ENCODE measurements at places on chromosomes 12 and 14. TPM values are rescaled to one million over a fixed set of nuclear protein-coding genes. Genes with fewer than 3 reads are reported as not detected.

The NTS gene
- not detected for total RNA-seq

The CEBPE gene
- not detected for total RNA-seq

DNA sequence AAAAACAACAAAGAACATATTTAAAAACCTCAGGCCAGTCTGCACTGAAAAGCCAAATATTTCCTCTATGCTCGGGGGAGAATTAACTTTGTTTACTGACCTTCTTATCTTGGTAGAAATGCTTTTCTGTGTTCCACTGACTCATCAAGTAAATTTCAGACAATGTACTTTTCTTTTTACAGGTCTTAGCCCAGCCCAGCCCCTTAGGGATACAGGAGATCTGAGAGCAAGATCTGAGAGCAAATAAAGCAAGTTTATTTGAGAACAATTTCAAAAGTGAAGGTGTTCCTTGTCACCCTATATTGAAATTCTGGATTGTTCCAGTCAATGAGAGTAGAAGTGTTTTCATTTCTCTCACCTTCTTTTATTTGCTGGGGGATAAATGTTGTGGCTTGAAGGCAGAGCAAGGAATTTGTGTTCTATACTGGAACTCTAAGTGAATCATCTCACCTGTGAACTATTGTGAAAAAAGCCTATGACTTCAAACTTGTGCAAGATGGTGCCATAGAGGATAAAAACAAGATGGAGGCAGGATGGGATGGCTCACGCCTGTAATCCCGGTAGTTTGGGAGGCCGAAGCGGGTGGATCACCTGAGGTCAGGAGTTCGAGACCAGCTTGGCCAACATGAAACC, 7.9 kb upstream of the GPRC5A start:
- no peak overlapping the region for H3K4me3 ChIP-seq
- H3K36me3 ChIP-seq = no peaks in the 10 kb centered on the region
- H3K4me1 ChIP-seq = peaks cover 42% of the 10 kb centered on the region

The TAC3 gene
- not detected for total RNA-seq

DNA sequence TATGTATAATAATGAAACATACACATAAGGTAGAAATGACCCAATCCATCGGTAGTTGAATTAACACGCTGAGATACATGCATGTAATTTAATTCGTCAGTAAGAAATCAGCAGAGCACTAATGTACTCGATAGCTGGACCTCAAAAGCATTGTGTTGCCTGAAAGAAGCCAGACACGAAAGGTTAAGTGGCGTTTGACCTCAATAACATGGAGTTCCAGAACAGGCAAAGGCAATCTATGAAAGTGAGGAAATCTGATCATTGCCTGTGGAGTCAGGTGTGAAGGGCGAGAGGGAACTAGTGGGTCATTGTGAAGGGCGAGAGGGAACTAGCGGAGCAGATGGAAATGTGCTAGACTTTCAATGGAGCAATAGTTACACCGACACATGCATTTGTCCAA, 970.4 kb upstream of the TMEM132C start:
- H3K4me3 ChIP-seq = no peak overlapping the region
- H3K27ac ChIP-seq = no peak overlapping the region

DNA sequence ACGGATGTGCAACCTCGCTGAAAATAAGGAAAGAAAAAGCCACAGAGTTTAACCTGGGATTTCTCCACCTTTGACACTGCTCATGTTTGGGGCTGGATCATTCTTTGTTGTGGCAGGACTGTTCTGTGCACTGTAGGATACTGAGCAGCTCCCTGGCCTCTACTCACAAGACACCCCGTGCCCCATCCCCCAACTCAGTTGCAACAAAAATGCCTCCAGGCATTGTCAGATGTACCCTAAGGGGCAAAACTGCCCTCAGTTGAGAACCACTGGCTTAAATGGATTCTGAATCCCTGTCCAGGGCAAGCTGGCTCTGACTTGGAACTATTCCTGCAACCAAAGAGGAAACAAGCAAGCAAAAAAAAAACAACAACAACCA, 2.1 kb downstream of the GLTP start:
- no peak for DNase-seq
- no peak overlapping the region for H3K27ac ChIP-seq
- peak overlapping the region; percentile 25 for H3K4me3 ChIP-seq
- peaks cover 44% of the 10 kb centered on the region for H3K4me1 ChIP-seq

GRCh38 chr14:95046711-95047681, 110.3 kb downstream of the DICER1 start:
- H3K27me3 ChIP-seq = peaks cover 13% of the 10 kb centered on the region
- peak; percentile 87 for DNase-seq
- peaks cover 2% of the 10 kb centered on the region for H3K4me1 ChIP-seq
- H3K36me3 ChIP-seq = no peaks in the 10 kb centered on the region
- no peak overlapping the region for H3K27ac ChIP-seq
- H3K4me3 ChIP-seq = no peak overlapping the region

The TAS2R13 gene
- total RNA-seq = 0.49 TPM

- no peak for DNase-seq
- H3K36me3 ChIP-seq = no peaks in the 10 kb centered on the region
- H3K4me3 ChIP-seq = no peak overlapping the region
- H3K27ac ChIP-seq = peak overlapping the region; percentile 49
These were observed 4.6 kb downstream of the MTRFR start for GRCh38 chr12:123237646-123238329.

DNA sequence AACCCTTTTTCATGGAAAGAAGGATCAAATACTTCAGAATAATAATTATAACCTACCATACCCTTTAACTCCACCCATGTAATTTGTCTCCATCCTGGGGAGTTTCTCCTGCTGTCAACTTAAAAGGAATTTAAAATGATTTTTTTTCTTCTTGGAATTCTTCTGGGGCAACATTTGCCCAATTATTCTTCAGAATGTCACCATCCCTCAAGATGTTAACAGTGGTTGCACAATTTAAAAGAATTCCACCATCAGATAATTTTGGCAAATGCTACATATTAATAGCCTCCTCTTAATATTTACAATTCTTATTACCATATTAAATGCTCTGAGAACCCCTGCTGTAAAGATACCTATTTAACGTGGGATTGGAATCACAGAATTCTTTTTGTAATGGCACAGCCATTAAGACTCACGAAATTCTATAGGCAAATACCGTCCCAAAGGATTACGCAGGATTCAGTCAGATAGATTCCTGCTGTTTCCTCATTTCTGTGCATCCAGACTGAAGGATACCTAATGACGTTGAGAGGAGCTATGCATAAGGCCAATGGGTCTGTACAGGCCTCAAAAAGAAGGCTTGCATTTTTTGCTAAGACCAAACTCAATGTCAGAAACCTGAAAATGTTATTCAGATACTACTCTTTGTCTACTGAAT, 177.5 kb downstream of the DAD1 start:
- peaks cover 4% of the 10 kb centered on the region for H3K36me3 ChIP-seq
- no peak overlapping the region for H3K4me3 ChIP-seq
- no peak for DNase-seq
- peaks cover 35% of the 10 kb centered on the region for H3K4me1 ChIP-seq

- no peak overlapping the region for H3K27ac ChIP-seq
- H3K36me3 ChIP-seq = peaks cover 6% of the 10 kb centered on the region
- H3K4me1 ChIP-seq = peaks cover 11% of the 10 kb centered on the region
- no peak overlapping the region for H3K4me3 ChIP-seq
These were observed 124.9 kb upstream of the MED13L start for GRCh38 chr12:116402163-116402939.

The FAM181A gene
- not detected for total RNA-seq

The TCL1B gene
- not detected for total RNA-seq

The KRT73 gene
- not detected for total RNA-seq

The MLEC gene
- total RNA-seq = 143 TPM

GRCh38 chr12:49631336-49631907, 8.1 kb downstream of the PRPF40B start:
- no peak overlapping the region for H3K4me3 ChIP-seq
- H3K4me1 ChIP-seq = peaks cover 6% of the 10 kb centered on the region
- H3K27me3 ChIP-seq = no peaks in the 10 kb centered on the region
- H3K36me3 ChIP-seq = peaks cover 2% of the 10 kb centered on the region
- no peak overlapping the region for H3K27ac ChIP-seq

The FAIM2 gene
- 1.3 TPM for total RNA-seq

The SMAGP gene
- total RNA-seq = 8.5 TPM

DNA sequence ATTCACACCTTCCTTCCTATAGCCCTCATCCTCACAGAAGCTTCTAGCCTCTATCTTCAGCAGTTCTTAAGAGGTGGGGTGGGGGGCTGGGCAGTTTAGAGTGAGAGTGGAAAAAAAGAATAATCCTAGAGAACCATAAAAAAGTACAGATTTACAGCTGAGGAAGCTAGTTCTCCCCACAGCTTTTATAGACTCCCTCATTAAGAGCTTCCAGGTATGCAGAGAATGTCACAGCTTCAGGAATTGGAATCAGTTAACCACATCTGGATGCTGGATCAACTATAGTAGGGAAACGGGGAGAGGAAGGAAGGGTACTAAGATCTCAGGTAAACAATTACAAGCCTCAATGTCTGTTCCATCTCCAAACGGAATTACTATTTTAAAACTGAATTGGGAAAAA, 12.3 kb downstream of the GDF11 start:
- H3K27ac ChIP-seq = peak overlapping the region; percentile 42
- H3K4me3 ChIP-seq = no peak overlapping the region
- H3K27me3 ChIP-seq = no peaks in the 10 kb centered on the region
- peaks cover 41% of the 10 kb centered on the region for H3K36me3 ChIP-seq
- H3K4me1 ChIP-seq = peaks cover 4% of the 10 kb centered on the region

The B4GALNT3 gene
- 3.5 TPM for total RNA-seq

DNA sequence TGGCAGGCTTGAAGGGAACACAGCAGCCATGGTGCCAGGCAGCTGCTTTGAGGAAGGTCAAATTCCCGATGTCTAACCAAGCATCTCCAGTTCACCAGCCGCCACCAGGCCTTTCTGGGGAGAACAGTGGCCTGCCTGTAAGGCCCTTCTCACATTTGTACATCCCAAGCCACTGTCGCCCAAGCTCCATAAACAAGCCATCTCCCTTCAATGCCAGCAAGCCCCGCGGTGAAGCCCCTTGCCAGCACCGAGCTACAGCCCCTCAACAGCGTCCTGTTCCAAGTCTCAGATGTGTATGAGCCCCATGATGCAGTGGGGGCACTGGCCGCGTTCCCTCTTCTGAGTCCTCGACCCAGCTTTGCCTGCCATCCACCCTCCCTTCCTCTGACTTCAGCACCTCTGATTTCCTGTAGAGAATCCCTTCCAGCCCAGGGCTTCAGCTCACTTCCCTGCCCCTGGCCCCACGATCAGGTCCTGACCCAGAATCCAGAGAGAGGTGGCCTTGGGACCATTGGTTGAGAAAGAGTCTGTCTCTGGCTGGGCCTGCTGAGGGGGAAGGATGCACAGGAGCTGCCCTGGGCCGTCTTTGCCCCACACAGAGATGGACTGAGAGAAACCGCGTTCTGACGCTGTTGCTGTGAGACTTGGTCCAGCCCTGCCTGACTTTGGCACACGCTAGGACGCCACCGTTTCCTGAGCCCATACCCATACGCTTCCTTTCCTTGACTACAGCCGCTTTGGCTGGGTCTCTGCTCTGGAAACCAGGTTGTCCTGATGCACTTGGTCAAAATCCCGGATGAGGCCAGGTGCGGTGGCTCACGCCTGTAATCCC, 1.9 kb upstream of the MMP17 start:
- peaks cover 4% of the 10 kb centered on the region for H3K27me3 ChIP-seq
- peaks cover 8% of the 10 kb centered on the region for H3K4me1 ChIP-seq

- H3K36me3 ChIP-seq = peaks cover 14% of the 10 kb centered on the region
- DNase-seq = no peak
- no peaks in the 10 kb centered on the region for H3K27me3 ChIP-seq
- no peak overlapping the region for H3K27ac ChIP-seq
- no peak overlapping the region for H3K4me3 ChIP-seq
These were observed 35.8 kb downstream of the NCKAP5L start for GRCh38 chr12:49792181-49792970.

- no peak overlapping the region for H3K27ac ChIP-seq
- H3K4me3 ChIP-seq = no peak overlapping the region
- no peaks in the 10 kb centered on the region for H3K4me1 ChIP-seq
- no peak for DNase-seq
These were observed 115.6 kb downstream of the NEDD1 start for GRCh38 chr12:97022536-97023230.

DNA sequence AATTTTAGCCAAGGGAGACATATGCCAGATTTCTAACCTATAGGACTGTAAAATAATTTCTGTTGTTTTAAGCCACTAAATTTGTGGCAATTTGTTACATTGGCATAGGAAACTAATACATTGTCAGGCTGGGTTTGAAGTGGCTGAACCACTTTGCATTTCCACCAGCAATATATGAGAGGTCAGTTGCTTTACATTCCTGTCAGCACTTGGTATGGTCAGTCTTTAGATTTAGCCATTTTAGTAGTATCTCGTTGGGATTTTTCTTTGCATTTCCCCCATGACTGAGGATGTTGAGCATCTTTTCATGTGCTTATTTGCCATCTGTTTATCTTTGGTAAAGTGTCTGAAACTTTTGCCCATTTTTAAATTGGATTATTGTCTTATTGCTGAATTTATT, 3.9 kb downstream of the PALS1 start:
- no peaks in the 10 kb centered on the region for H3K27me3 ChIP-seq
- H3K4me3 ChIP-seq = no peak overlapping the region
- H3K4me1 ChIP-seq = peaks cover 41% of the 10 kb centered on the region
- H3K27ac ChIP-seq = peak overlapping the region; percentile 39
- no peak for DNase-seq

DNA sequence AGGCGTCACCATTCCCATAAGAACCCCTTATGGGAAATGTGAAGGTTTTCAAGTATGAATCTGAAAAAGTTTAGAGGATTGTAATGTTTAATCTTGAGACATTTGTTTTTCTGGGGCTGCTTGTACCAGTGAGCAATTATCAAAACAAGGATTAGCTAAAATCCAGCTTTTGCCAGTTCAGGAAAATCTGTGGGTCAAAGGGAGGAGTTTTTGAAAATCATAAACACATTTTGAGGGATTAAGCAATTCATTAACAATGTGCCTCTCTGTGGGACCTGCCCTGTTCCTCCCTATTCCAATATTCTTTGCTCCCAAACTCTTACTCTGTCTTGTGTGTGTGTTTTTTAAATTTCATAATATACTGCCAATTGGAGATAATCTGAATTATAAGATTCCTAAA, 11.7 kb upstream of the DAAM1 start:
- no peak overlapping the region for H3K27ac ChIP-seq
- H3K27me3 ChIP-seq = no peaks in the 10 kb centered on the region
- DNase-seq = no peak
- H3K36me3 ChIP-seq = no peaks in the 10 kb centered on the region
- H3K4me1 ChIP-seq = peaks cover 34% of the 10 kb centered on the region
- no peak overlapping the region for H3K4me3 ChIP-seq

- no peaks in the 10 kb centered on the region for H3K36me3 ChIP-seq
- H3K27me3 ChIP-seq = no peaks in the 10 kb centered on the region
- peak overlapping the region; percentile 97 for H3K27ac ChIP-seq
- H3K4me1 ChIP-seq = peaks cover 48% of the 10 kb centered on the region
- H3K4me3 ChIP-seq = no peak overlapping the region
- no peak for DNase-seq
These were observed 5.1 kb upstream of the PCNX1 start for GRCh38 chr14:70902184-70902583.

All from chondrocyte (in vitro differentiated cells).